SK-N-SH (cell line): ENCODE measurements at places on chromosomes 1 and 21. TPM values are rescaled to one million over a fixed set of nuclear protein-coding genes. Genes with fewer than 3 reads are reported as not detected.

DNA sequence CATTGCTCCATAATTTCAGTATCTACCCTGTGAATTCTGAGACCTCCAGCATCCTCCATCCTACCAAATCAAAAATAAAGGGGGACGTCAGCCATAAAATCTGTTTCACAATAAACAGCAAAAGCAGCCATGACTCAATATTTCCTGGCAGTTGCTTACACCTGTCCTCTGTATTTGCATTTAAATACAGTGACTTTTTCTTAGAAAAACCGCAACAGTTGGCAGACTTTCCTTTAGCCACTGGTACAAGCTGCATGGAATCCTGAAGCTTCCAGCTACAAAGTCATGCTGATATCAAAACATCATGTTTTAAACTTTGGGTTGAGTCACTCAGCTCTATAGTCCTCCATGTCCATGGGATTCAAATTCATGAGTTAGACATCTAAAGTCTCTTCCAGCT, 278.0 kb upstream of the KAZN start:
- no peaks in the 10 kb centered on the region for H3K4me1 ChIP-seq
- no peaks in the 10 kb centered on the region for H3K27me3 ChIP-seq
- H3K27ac ChIP-seq: no peak overlapping the region
- no peak overlapping the region for H3K4me3 ChIP-seq
- DNase-seq: no peak

Gene OR2T11
- not detected in 2 replicates for polyA plus RNA-seq

- no peaks in the 10 kb centered on the region for H3K27me3 ChIP-seq
- H3K36me3 ChIP-seq: peaks cover 5% of the 10 kb centered on the region; the same call in 1 of the 2 replicates
- H3K27ac ChIP-seq: peak overlapping the region; percentile 80
- H3K4me1 ChIP-seq: peaks cover 16% of the 10 kb centered on the region
- H3K4me3 ChIP-seq: peak overlapping the region; percentile 89
These were observed 49.8 kb downstream of the PRDM2 start for GRCh38 chr1:13749543-13750341.

Gene NKAIN1
- 0.54 and 0.96 TPM in 2 replicates for polyA plus RNA-seq

GRCh38 chr1:177640687-177641086, 329.2 kb downstream of the SEC16B start:
- H3K4me1 ChIP-seq: no peaks in the 10 kb centered on the region; the same call in 1 of the 2 replicates
- DNase-seq: no peak
- H3K27me3 ChIP-seq: no peaks in the 10 kb centered on the region
- no peak overlapping the region for H3K4me3 ChIP-seq
- H3K27ac ChIP-seq: no peak overlapping the region

GRCh38 chr1:46485564-46486431, 3.8 kb upstream of the DMBX1 start:
- peak; percentile 58 for DNase-seq
- H3K4me1 ChIP-seq: no peaks in the 10 kb centered on the region
- no peaks in the 10 kb centered on the region for H3K36me3 ChIP-seq
- no peak overlapping the region for H3K27ac ChIP-seq
- H3K27me3 ChIP-seq: peaks cover 34% of the 10 kb centered on the region

DNA sequence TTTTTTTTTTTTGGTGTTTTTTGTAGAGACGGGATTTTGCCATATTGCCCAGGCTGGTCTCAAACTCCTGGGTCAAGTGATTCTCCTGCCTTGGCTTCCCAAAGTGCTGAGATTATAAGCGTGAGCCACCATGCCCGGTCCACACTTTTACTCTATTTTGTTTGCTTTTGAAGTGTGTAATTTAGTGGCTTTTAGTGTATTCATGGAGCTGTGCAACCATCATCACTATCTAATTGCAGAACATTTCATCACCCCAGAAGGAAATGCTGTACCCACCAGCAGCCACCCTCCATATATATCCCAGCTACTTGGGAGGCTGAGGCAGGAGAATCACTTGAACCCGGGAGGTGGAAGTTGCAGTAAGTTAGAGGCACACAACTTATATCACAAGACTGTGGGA, 136.9 kb upstream of the ERRFI1 start:
- no peak overlapping the region for H3K27ac ChIP-seq
- H3K4me3 ChIP-seq: no peak overlapping the region
- H3K4me1 ChIP-seq: no peaks in the 10 kb centered on the region
- H3K27me3 ChIP-seq: no peaks in the 10 kb centered on the region
- no peak for DNase-seq
- H3K36me3 ChIP-seq: no peaks in the 10 kb centered on the region

DNA sequence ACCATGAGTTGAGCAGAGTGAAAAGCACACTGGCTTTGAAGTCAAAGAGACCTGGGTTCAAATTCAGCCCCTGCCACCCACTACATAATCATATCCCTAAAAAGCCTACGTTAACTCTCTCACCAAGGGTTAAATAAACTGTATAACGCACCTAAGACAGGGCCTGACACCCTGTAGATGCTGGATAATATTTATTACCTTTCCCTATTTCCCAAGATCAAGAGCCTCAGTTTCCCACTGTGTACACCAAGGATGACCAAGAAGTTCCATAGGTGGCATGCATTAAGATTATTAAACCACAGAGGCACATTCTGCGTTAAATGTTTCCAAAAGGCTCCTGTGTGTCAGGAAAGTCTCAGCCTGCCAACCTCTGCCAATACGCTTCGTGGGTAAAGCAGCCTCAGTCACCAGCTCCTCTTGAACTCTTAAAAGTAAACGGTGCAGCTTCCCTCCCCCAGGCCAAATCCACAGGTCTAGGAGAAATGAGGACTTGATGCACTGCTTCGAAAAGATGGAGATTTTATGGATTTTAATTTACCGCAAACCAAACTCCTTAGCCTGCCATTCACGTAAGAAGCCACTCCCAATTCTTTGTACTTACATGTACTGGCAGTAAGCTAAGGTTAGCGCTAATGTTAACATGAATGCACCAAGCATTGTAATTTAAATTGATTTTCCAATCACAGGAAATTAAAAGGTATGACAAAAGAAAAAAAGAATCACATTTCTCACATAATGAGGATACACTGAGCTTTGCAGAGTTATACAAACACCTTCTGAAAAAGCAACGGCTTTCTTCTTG, 2.6 kb downstream of the USP24 start:
- peaks cover 5% of the 10 kb centered on the region for H3K36me3 ChIP-seq
- peaks cover 25% of the 10 kb centered on the region for H3K4me1 ChIP-seq
- DNase-seq: no peak
- H3K27ac ChIP-seq: no peak overlapping the region

Gene CYP4A22
- not detected in 2 replicates for polyA plus RNA-seq

DNA sequence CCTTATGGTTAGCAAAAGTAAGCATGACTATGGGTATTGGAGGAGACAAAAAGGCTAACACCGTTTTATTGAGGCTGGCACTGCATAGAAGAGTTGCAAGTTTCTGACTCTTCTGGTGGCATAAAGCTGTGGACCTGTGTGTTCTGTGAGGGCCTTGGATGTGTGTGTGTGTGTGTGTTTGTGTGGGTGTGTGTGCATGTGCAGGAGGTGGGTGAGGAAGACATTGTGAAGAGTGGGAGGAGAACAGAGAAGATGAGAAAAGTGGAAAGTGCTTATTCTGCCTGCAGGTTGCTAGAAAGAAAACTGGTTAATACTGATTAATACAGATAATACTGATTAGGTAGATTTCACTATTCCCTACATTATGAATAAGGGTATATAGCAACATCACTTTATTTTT, 12.6 kb downstream of the SLC22A15 start:
- no peak overlapping the region for H3K27ac ChIP-seq
- no peaks in the 10 kb centered on the region for H3K27me3 ChIP-seq
- H3K4me1 ChIP-seq: no peaks in the 10 kb centered on the region
- DNase-seq: no peak

DNA sequence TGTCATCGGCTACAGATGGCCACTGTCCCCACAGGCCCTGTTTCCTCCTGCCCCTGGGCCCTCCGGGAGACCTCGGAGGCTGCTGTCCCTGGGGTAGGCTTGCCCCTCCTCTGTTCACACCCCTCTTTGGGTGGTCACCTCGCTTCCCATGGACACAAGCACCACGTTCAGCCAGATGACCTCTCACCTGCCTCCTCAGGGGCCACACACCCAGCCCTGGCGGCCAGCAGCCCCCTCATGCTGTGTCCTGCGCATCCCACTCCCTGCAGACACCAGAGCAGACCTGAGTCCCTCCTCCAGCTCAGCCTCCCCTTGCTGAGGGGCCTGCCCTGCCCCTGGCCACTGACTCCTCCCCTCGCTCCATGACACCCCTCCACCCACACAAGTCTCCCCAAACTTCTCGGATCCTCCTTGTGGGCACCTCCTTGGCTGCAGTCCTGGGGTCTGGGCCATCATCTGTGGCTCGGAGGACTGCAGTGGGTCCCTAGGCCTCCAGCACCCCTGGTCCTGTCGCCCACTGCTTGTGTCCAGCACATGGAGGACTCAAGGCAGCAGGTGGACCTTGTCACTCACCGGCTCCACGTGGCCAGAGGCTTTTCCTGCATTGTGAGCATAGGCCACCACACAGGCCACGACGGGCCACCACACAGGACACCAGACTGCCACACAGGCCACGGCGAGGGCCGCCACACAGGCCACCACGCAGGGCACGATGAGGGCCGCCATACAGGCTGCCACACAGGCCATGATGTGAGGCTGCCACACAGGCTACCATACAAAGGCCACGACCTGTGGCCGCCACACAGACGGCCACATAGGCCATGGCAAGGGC, 51.1 kb downstream of the MORN1 start:
- no peak overlapping the region for H3K27ac ChIP-seq
- H3K4me1 ChIP-seq: no peaks in the 10 kb centered on the region
- H3K4me3 ChIP-seq: no peak overlapping the region
- DNase-seq: no peak

Gene TACSTD2
- 0.02 TPM in 1 of 2 replicates, not detected in the other for polyA plus RNA-seq

Gene NBPF10
- polyA plus RNA-seq: 0.66 and 0.88 TPM in 2 replicates

Gene OR11L1
- polyA plus RNA-seq: not detected in 2 replicates

- H3K27ac ChIP-seq: no peak overlapping the region
- H3K36me3 ChIP-seq: peaks cover 3% of the 10 kb centered on the region; the same call in 1 of the 2 replicates
- H3K4me3 ChIP-seq: no peak overlapping the region
- H3K27me3 ChIP-seq: no peaks in the 10 kb centered on the region
These were observed 3.2 kb downstream of the TMEM269 start for GRCh38 chr1:42788021-42788420.

- no peak for DNase-seq
- H3K4me3 ChIP-seq: no peak overlapping the region
- H3K36me3 ChIP-seq: peaks cover 64% of the 10 kb centered on the region
- H3K4me1 ChIP-seq: no peaks in the 10 kb centered on the region
- H3K27ac ChIP-seq: no peak overlapping the region
- no peaks in the 10 kb centered on the region for H3K27me3 ChIP-seq
These were observed 46.2 kb downstream of the ARHGAP29 start for GRCh38 chr1:94191216-94191615.

GRCh38 chr1:16205891-16206546, 6.4 kb downstream of the ARHGEF19 start:
- peaks cover 22% of the 10 kb centered on the region; the same call in 1 of the 2 replicates for H3K4me1 ChIP-seq
- H3K4me3 ChIP-seq: peak overlapping the region; percentile 63
- no peak for DNase-seq
- H3K27ac ChIP-seq: peak overlapping the region; percentile 86

Gene PTGS2
- 5.9 and 6.3 TPM in 2 replicates for polyA plus RNA-seq

DNA sequence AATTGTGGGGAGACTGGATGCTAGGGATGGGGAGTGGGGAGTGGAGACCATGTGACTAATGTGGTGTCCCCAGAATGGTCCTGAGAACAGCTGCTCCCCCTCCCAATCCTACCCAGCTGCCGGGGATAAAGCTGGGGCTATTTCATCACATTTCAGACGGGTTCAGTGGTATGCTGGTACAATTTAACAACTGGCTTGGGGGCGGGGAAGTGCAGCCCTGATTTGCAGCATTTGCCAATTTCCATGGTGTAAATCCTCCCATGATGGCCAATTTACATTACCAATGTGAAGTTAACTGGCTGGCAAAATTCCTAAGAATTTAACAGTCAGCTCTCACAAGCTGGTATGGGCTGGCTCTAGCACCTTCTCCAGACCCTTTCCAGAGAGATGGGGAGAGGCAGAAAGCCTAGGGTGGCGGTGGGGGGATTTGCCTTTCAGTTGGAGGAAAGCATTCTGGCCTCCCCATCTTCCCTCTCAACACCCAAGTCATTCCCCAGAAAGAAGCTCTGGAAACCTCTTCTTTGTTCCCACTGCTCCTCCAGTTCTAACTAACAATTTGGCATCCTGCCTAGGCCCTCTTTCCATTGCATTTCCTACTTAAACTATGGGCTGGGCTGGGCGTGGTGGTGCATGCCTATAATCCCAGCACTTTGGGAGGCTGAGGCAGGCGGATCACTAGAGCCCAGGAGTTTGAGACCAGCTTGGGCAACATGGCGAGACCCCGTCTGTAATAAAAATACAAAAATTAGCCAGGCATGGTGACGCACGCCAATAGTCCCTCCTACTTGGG, 11.3 kb upstream of the ADGRB2 start:
- H3K27ac ChIP-seq: no peak overlapping the region
- H3K4me3 ChIP-seq: no peak overlapping the region
- no peak for DNase-seq

DNA sequence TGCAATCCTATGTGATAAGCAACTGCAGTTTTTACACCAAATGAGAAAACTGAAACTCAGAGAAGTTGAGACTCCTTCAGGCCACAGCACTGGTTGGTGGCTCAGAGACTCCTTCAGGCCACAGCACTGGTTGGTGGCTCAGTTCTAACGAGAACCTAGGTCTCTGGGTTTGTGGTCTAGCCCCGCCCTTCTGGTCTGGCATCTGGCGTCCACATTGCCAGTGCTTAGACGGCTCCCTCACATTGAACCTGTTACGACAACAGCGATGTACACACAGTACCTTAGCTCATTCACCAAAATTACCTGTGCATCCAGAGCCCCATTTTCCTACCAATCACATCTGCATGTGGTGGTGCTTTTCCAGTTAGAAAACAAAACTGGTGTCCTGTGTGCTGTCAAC, 66.1 kb downstream of the NID1 start:
- H3K4me1 ChIP-seq: 0 out of 2 replicates have a peak, but pooled peaks cover 6% of the 10 kb centered on the region
- H3K27ac ChIP-seq: peak overlapping the region; percentile 97
- H3K36me3 ChIP-seq: peaks cover 8% of the 10 kb centered on the region
- H3K4me3 ChIP-seq: no peak overlapping the region

Gene TEX38
- polyA plus RNA-seq: 0.07 and 0.24 TPM in 2 replicates

DNA sequence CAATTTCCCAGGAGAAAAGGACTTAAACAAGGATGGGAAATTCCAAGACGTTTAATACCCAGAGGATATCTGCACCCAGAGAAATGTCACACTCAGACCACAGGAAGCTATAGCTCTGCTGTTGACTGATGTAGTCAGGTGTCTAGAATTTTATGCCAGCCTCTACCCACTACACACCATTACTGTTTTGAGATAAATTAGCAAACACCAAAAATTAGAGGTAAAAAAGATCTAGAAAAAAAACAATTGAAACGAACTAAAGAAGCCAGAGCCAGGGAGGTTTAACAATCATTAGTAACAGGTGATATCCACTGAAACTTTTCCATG, 519.9 kb downstream of the SMYD3 start:
- no peaks in the 10 kb centered on the region for H3K36me3 ChIP-seq
- no peaks in the 10 kb centered on the region for H3K27me3 ChIP-seq
- DNase-seq: no peak
- H3K4me3 ChIP-seq: no peak overlapping the region
- H3K27ac ChIP-seq: peak overlapping the region; percentile 98
- peaks cover 35% of the 10 kb centered on the region for H3K4me1 ChIP-seq

Gene TRIM62
- polyA plus RNA-seq: 2.5 and 4.4 TPM in 2 replicates

Gene ICOSLG
- 0.43 and 0.52 TPM in 2 replicates for polyA plus RNA-seq
